ENCODE measurements at places on chromosomes 3 and 15. TPM values are rescaled to one million over a fixed set of nuclear protein-coding genes. Genes with fewer than 3 reads are reported as not detected.

C3orf20 gene
- total RNA-seq, result not detected

CFAP91 gene
- not detected for total RNA-seq

FBXW12 gene
- total RNA-seq, result not detected

CHRD gene
- total RNA-seq, result 0.09 TPM

SAMMSON gene
- not detected for total RNA-seq

CASR gene
- not detected for total RNA-seq

ROPN1 gene
- total RNA-seq, result not detected

GP9 gene
- not detected for total RNA-seq

RAP2B gene
- 15.3 TPM for total RNA-seq

MOBP gene
- total RNA-seq, result not detected

CLDN16 gene
- not detected for total RNA-seq

IL12A gene
- 2.8 TPM for total RNA-seq

NUTM1 gene
- total RNA-seq, result not detected

ANKUB1 gene
- not detected for total RNA-seq

TMC3 gene
- total RNA-seq, result not detected

WDR53 gene
- total RNA-seq, result 9.0 TPM

LMCD1 gene
- total RNA-seq, result 25.6 TPM

ALPK3 gene
- 0.05 TPM for total RNA-seq

IL17RC gene
- total RNA-seq, result 28.2 TPM

GHSR gene
- total RNA-seq, result not detected

ADAMTS7 gene
- total RNA-seq, result 0.50 TPM

HYPK gene
- 18.8 TPM for total RNA-seq

CCDC14 gene
- 23.3 TPM for total RNA-seq

LEO1 gene
- total RNA-seq, result 30.9 TPM

ILDR1 gene
- total RNA-seq, result not detected

MYO5C gene
- 0.02 TPM for total RNA-seq

XCR1 gene
- not detected for total RNA-seq

RBP2 gene
- not detected for total RNA-seq

DPPA4 gene
- not detected for total RNA-seq

GOLGA6A gene
- total RNA-seq, result not detected

ISL2 gene
- total RNA-seq, result 5.6 TPM

LZTFL1 gene
- 14.9 TPM for total RNA-seq

SLC22A14 gene
- 0.13 TPM for total RNA-seq

SCAANT1 gene
- total RNA-seq, result not detected

LRRC15 gene
- 211 TPM for total RNA-seq

CCR8 gene
- not detected for total RNA-seq

SHQ1 gene
- total RNA-seq, result 18.1 TPM

GP5 gene
- total RNA-seq, result 0.05 TPM

IL17RE gene
- total RNA-seq, result 0.44 TPM

ANKRD34C gene
- not detected for total RNA-seq
